Pulmonary artery endothelial cell (primary cell): ENCODE measurements at places on chromosomes 13 and 19.
A peak's percentile ranks its signal among the peaks of the same experiment; 100 is the strongest.

GRCh38 chr13:79245937-79246577, 160.0 kb downstream of the RBM26 start:
- DNase-seq, result no peak

- DNase-seq, result no peak
Measured at GRCh38 chr19:474126-475078, 13.6 kb upstream of the SHC2 start.

DNA sequence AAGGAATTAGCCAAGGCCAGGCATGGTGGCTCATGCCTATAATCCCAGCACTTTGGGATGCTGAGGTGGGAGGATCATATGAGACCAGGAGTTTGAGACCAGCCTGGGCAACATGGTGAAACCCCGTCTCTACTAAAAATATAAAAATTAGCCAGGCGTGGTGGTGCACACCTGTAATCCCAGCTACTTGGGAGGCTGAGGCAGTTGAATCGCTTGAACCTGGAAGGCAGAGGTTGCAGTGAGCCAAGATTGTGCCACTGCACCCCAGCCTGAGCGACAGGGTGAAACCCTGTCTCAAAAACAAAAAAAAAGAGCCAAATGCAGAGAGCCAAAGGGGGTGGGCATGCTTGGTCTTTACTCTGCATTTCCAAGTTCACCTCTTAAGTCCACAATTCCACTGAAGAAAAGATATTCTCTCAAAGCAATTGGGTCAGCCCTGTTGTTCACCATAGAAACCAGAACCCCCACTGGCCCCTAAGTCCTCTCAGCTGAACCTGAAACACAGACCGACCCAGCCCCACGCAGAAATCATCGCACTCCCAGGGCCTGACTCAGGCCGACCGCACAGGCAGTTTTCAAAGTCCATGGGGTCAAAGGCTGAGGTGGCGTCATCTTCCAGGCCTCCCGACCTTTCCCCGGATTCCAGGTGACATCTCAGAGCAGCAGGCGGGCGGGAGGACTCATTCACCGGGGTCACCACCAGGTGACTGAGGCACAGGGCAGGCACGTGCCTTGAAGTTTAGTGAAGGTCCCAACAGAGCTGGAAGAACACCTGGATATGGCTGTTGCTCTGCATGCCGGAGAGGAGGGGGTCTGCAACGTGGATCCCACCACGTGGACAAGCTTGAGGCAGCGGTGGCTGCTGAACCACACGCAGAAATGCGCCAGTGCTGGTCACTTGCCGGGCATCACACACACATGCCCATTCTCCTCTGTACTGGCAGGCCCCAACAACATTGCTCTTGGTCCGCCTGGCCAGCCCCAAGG, 33.1 kb downstream of the SLC25A42 start:
- DNase-seq, result no peak

- no peak for DNase-seq
Measured at GRCh38 chr13:26695891-26696311, 64.7 kb downstream of the GPR12 start.

DNA sequence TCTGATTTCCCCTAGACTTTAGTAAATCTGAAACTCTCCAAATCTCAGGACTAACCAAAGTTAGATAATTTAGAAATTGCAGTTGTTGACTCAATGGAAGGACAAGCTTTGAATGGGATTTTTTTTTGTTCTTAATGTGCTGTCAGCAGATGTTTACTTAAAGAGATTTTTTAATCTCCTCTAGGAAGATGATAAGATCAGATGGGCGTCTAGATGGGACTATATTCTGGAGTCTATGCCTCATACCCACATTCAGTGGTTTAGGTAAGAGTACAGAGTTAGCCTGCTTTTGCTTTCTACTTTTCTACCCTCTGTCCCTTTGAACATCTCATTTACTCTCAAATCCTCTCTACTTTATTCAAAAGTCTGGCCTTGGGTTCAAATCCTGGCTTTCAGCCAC, 39.3 kb downstream of the TM9SF2 start:
- no peak for DNase-seq

GRCh38 chr13:36717017-36717416, 43.2 kb downstream of the SERTM1 start:
- no peak for DNase-seq

- no peak for DNase-seq
Measured at GRCh38 chr13:36829753-36830152, 10.7 kb downstream of the RFXAP start.

- no peak for DNase-seq
Measured at GRCh38 chr19:38211151-38211591, 12.9 kb downstream of the DPF1 start.

DNA sequence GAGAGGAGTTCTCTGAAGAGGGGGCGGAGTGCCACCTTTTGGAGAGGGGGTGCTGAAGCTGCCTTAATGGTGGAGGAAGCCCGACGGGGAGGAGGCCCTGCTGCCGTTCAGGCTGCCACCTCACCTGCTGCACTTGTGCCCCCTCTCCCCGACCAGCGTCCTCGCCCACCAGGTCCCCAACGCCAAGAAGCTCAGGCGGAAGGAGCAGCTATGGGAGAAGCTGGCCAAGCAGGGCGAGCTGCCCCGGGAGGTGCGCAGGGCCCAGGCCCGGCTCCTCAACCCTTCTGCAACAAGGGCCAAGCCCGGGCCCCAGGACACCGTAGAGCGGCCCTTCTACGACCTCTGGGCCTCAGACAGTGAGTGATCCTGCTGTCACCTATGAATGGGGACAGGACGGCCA, 5.4 kb downstream of the NOP53 start:
- no peak for DNase-seq

- no peak for DNase-seq
Measured at GRCh38 chr19:11964496-11964857, 363 bp upstream of the ZNF763 start.

- DNase-seq, result no peak
Measured at GRCh38 chr19:6092329-6093286, 17.7 kb downstream of the RFX2 start.

DNA sequence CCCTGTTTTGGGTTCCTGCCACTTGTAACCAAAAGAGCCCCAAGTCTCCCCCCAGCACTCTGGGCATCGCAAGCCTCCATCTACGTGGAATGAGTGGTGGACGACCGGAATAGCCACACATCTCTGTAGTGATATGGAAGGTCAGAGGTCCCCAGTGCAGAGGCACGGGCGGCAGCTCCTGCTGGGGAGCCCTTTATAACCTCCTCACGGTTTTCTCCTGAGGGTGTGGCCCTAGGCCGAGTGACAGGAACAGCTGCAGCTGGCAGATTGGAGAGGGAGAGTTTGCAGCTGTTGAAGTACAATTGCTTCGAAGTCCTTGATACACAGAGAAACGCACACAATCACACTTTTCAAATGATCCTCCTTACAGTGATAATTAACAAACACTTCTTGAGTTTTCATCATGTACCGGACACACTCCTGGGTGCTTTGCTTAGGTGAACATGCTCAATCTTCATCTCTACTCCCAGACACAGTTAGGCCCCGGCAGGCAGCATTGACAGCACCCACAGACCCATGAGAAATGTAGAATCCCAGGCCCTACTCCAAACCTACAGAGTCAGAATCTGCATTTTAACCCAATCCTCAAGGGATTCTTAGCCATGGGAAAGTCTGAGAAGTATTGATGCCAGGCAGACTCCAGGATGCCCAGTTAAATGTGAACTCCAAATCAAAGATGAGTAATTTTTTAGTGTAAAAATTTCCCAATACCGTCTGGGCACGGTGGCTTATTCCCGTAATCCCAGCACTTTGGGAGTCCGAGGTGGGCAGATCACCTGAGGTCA, 4.9 kb upstream of the ZNF787 start:
- no peak for DNase-seq

DNA sequence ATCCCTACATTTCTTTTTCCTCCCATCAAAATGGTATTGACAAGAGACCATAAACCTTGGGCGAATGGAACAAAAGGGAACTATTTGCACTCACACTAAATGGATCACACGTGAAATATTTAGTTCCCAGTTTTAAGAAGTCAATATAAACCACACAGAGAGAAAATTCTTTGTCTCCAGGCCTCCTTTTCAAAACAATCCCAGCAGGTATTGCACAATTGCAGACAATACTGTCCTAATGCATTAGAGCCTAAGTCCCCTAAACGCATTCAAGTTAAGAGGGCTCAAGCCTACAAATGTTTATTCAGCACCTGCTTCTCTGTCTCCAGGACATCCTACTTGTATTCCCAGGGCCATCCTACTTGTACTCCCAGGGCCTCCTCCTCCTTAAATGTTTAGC, 1.3 kb upstream of the B3GLCT start:
- no peak for DNase-seq

- DNase-seq, result no peak
Measured at GRCh38 chr13:98675066-98675465, 77.4 kb downstream of the SLC15A1 start.

- no peak for DNase-seq
Measured at GRCh38 chr19:10289167-10289835, 451 bp upstream of the ICAM5 start.

DNA sequence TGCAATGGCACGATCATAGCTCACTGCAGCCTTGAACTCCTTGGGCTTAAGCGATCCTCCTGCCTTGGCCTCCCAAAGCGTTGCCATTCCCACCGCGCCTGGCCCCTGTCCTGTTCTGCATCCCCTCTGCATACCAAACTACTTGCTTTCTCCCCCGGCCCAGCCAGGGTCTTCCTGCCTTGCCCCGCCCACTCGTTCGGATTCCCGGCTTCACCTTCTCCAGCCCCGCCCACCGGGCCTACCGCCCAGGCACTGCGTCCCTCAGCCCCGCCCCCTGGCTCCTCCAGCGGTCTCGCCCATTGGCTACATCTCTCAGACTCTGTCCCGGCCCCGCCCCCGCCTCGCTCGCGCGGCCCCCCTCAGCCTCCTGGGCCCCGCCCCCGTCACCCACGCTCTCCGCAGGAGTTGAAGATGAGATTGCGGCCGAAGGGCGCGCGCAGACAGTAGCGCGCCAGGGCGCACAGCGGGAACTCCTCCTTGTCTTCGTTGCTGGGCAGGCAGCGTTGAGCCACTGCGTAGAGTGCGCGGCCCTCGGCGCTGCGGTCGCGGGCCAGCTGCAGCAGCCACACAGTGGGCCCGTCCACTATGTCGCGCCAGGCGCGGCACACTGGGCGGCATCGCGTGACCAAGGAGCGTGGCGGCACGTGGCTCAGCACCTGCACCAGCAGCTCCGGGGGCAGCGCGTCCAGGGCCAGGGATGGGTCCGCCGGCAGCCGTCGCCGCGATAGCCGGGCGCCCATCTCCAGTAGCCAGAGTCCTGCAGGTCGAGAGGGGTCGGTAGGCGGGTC, 19.0 kb downstream of the MRPS12 start:
- peak; percentile 49 for DNase-seq

DNA sequence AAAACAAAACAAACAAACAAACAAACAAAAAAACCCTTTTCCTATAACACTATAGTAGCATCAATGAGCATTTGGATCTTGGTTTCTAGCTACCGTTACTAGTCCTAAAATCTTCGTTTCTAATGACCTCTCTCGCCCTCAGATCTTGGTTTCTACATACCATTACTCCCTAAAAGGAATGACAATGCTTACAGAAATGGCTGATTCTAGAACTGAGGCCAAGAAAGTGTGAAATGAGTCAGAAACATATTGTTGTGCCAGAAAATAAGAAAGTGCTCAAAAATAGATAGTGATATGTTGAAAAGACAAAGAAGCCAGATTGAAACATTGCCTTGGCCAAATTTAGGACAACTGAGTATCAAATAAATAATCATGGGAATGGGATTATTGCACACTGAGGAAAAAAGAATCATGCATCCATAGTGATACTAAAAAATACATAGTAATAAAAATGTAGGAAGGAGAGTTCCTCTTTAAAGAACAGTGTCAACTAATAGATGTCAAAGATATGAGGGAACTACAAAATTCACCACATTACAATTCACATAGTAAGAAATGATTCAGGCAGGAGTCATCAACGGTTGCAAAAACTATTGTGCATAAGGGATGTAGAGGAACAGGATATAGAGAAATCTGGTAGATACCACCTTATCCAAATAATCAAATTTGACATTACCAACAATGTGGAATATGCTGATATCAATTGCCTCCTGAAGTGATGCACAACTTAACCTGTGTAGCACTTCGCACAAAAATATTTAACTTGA, 386.6 kb downstream of the DIAPH3 start:
- no peak for DNase-seq

- no peak for DNase-seq
Measured at GRCh38 chr19:19606021-19606420, 12.5 kb downstream of the PBX4 start.

- DNase-seq, result no peak
Measured at GRCh38 chr13:51479199-51479523, 26.3 kb upstream of the INTS6 start.

- no peak for DNase-seq
Measured at GRCh38 chr13:28710161-28710560, 8.6 kb downstream of the SLC46A3 start.

- no peak for DNase-seq
Measured at GRCh38 chr13:49315036-49315565, 67.4 kb downstream of the CDADC1 start.

DNA sequence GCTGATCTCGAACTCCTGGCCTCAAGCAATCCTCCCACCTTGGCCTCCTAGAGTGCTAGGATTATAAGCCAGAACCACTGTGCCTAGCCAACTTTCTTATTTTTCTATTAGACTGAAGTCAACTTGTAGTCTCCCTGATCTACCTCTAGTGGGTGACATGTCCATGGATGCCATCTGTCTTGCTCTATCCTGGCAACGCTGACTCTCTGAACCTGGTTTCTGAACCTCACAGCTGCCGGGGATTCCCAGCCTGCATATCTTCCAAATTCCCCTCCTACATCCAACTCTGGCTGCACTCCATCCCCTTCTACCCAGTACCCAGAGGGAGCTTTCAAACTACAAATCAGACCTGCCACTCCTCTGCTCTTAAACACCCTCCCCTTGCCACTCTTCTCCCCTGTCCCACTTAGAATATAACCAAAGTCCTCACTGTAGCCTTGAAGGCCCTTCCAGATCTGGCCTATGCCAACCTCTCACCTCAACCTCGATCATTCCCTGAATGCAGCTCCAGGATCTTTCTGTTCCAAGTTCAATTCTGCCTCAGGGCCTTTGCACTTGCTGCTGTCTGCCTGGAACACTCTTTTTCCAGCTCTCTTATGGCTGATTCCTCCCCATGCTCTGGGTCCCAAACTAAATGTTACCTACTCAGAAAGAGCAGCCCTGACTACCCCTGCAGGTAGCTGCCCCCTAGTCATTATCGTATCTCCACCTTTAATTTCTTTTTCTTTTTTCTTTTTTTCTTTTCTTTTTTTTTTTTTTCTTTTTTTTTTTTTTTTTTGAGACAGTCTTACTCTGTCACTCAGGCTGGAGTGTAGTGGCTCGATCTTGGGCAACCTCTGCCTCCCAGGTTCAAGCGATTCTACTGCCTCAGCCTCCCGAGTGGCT, 2.2 kb downstream of the CLIP3 start:
- no peak for DNase-seq

DNA sequence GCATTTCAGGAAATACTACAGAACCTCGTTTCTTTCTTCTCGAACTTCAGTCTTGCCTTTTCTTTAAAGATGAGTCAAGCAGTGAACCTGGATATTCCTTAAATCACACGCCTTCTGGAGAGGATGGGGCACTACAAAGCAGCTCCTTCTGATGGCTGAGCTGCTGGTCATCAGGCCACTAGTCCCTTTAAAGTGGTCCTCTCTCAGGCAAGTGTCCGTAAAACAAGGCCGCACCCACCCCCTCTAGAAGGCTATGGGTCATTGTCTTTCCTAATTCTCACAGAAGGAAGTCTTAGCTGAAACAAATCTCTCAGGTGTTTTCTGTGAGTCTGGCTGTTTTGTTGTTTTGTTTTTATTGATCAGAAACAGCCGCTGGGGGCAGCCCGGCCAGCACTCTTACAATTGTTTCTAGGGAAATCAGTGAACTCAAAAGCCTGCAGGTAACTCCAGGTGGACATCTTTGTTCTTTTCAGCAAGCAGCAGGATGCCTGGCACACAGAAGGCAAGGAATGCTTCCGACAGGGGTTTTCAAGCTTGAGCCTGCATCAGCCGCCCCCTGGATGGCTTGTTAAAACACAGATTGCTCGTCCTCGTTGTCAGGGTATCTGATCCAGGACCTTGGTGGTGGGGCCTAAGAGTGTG, 45.4 kb downstream of the MBNL2 start:
- no peak for DNase-seq
